ENCODE measurements at places on chromosomes 4 and X. TPM values are rescaled to one million over a fixed set of nuclear protein-coding genes. Genes with fewer than 3 reads are reported as not detected.
A peak's percentile ranks its signal among the peaks of the same experiment; 100 is the strongest.

GRCh38 chr4:152028131-152028530 is 267.3 kb upstream of the GATB start:
- DNase-seq, result no peak
- no peak overlapping the region for H3K27ac ChIP-seq
- H3K4me3 ChIP-seq, result no peak overlapping the region
- H3K4me1 ChIP-seq, result peaks cover 2% of the 10 kb centered on the region
- H3K36me3 ChIP-seq, result no peaks in the 10 kb centered on the region

The TBX22 gene
- not detected for total RNA-seq

DNA sequence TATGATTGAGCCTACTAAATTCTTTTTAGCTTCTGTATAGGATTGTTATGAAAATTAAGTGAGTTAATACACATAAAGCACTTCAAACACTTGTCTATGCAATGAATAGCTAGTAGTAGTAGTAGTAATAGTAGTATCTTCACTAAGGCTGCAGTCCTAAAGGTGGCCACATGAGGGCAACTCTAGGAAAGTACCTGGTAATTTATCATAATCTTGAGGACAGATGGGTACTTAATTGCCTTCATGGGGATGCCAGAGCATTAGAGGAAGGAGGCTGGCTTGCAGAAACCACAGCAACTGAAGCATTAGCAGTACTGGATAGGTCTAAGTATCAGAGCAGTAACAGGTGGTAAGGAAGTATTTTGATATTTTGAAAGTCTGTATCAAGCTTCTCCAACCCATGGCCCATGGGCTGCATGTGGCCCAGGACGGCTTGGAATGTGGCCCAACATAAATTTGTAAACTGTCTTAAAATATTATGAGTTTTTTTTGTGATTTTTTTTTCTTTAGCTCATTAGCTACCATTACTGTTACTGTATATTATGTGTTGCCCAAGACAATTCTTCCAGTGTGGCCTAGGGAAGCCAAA is 17.3 kb downstream of the NIPAL1 start:
- peak overlapping the region; percentile 29 for H3K27ac ChIP-seq
- no peak overlapping the region for H3K4me3 ChIP-seq
- peak; percentile 78 for DNase-seq
- H3K27me3 ChIP-seq, result no peaks in the 10 kb centered on the region
- peaks cover 46% of the 10 kb centered on the region for H3K4me1 ChIP-seq

The ALB gene
- total RNA-seq, result not detected

- no peaks in the 10 kb centered on the region for H3K36me3 ChIP-seq
- H3K27me3 ChIP-seq, result no peaks in the 10 kb centered on the region
- H3K4me3 ChIP-seq, result no peak overlapping the region
- no peak for DNase-seq
Measured at GRCh38 chrX:57134702-57135101, 2.5 kb downstream of the SPIN2A start.

The TMEM271 gene
- not detected for total RNA-seq

GRCh38 chr4:7201420-7202305 is 9.3 kb downstream of the SORCS2 start:
- H3K27me3 ChIP-seq, result peaks cover 23% of the 10 kb centered on the region
- H3K4me3 ChIP-seq, result no peak overlapping the region

The BEND2 gene
- total RNA-seq, result not detected

DNA sequence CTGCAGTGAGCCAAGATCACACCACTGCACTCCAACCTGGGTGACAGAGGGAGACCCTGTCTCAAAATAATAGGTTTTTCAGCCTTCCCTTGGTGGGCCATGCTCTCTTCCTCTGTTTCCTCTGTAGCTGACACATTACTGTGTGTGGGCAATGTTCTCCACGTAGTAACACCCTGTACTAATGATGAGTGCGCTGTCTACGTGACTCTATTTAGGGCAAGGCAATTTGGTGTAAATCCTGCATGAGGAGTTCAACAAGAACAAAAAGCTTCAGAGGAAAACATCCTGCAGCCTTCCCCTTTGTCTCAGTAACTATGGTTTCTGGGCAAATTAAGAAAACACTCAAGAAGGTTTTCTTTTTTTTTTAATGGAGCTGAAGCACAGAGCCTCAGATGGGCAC is 24.4 kb upstream of the JAKMIP1 start:
- no peak for DNase-seq
- H3K27ac ChIP-seq, result no peak overlapping the region
- H3K27me3 ChIP-seq, result peaks cover 38% of the 10 kb centered on the region
- H3K4me3 ChIP-seq, result no peak overlapping the region
- H3K36me3 ChIP-seq, result peaks cover 4% of the 10 kb centered on the region
- H3K4me1 ChIP-seq, result peaks cover 4% of the 10 kb centered on the region

DNA sequence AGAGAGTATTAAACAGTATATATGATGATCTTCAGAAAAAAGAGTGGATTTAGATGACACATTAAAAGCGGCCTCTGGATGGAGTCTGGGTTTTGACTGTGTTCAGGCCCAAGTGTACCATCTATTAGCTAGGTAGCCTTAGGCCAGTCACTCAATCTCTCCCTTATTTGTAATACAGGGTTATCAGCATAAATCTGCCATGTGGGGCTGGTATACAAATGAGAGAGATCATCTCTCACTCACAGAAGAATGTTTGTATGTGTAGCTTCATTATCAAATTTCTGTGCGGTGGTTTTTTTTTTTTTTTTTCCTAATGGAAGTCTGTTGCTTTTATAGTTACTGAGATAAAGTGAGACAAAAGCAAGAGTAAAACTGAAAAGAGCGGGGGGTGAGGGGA is 12.7 kb downstream of the SLC2A9 start:
- H3K27ac ChIP-seq, result no peak overlapping the region
- no peaks in the 10 kb centered on the region for H3K27me3 ChIP-seq
- peaks cover 20% of the 10 kb centered on the region for H3K4me1 ChIP-seq
- DNase-seq, result no peak

DNA sequence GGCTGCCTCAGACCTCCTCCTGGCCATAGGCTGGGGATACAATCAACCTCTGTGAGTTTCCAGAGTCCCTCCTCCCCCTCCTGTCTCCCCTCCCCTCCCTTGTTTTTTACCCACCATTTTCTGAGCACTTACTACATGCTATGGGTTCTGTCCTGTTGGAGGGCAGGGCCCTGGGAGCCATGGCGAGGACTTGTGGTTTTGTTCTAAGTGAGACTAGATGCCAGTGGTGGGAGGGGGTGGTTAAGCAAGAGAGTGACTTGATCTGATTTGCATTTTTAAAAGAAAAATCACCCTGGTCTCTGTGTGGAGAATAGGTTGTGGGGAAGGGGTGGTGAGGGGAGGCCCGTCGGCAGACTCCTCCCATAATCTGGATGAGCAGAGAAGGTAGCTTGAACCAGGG is 39.5 kb downstream of the EFNB1 start:
- H3K27me3 ChIP-seq, result no peaks in the 10 kb centered on the region
- H3K36me3 ChIP-seq, result no peaks in the 10 kb centered on the region
- no peak overlapping the region for H3K27ac ChIP-seq
- H3K4me1 ChIP-seq, result peaks cover 13% of the 10 kb centered on the region

The SSX4B gene
- total RNA-seq, result not detected

DNA sequence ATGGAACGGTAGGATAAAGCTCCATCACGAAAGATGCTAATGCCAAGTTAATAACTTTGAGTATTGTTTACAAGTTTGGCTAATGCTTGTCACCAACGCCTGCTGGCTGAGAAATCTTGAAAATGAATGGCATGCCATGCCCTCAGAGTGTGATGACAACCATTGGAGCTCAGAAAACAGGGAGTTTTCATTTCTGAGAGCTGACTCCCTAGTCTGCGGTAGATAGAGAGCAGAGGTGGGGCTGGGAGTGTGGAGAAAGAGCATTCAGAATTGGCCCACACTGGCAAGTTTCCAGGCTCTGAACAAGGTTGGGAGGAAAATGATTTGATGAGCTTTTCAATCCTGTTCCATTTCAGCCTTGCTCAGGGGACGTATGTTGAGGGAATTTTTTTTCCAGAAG is 183.9 kb downstream of the CPEB2 start:
- no peak overlapping the region for H3K4me3 ChIP-seq
- H3K36me3 ChIP-seq, result no peaks in the 10 kb centered on the region
- H3K27ac ChIP-seq, result no peak overlapping the region
- DNase-seq, result no peak
- H3K4me1 ChIP-seq, result peaks cover 20% of the 10 kb centered on the region

GRCh38 chr4:4693258-4693657 is 151.4 kb upstream of the STX18 start:
- peak; percentile 37 for DNase-seq
- H3K27me3 ChIP-seq, result no peaks in the 10 kb centered on the region
- H3K4me3 ChIP-seq, result no peak overlapping the region
- peaks cover 11% of the 10 kb centered on the region for H3K36me3 ChIP-seq

DNA sequence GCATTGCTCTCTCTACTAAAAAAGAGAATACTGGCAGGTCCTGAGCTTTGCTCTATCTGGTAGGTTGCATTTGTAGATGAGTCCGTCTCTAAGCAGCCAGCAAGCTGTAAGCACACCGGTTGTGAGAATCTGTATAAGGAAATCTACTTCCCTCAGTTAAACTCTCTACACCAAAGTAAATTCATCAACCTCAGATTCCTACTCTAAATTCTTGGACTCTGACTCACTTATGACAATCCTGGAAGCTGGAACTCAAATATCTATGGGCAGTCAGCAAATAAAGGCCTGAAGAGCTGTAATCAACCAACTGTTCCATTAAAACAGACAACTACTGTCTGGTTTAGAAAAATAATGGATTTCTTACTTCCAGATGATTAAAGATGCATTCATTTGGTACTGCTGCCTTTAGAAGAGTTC is 37.9 kb downstream of the FAT1 start:
- no peaks in the 10 kb centered on the region for H3K4me1 ChIP-seq
- no peak overlapping the region for H3K4me3 ChIP-seq
- H3K36me3 ChIP-seq, result no peaks in the 10 kb centered on the region
- no peaks in the 10 kb centered on the region for H3K27me3 ChIP-seq
- no peak for DNase-seq
- no peak overlapping the region for H3K27ac ChIP-seq

The IL3RA gene
- total RNA-seq, result 0.63 TPM

- no peak for DNase-seq
- no peak overlapping the region for H3K27ac ChIP-seq
- H3K36me3 ChIP-seq, result no peaks in the 10 kb centered on the region
- H3K4me1 ChIP-seq, result no peaks in the 10 kb centered on the region
Measured at GRCh38 chr4:120754590-120754989, 167.9 kb downstream of the PRDM5 start.

The POLN gene
- 2.3 TPM for total RNA-seq

The CFAP47 gene
- not detected for total RNA-seq

DNA sequence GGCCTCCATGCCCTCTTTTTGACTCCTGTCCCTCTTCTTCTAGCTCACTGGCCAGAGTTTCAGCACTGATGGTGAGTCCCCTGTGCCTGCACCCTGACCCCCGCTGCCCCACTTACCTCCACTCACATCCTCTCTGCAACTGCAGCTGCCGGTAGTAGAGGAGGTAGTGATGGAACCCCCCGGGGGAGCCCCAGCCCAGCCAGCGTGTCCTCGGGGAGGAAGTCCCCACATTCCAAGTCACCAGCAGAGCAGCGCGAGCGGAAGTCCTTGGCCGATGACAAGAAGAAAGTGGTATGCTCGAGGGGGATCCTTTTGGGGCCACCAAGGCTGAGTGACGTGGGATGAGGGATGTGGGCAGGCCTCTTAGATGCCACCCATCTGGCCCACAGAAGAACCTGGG is 5.8 kb downstream of the ARAF start:
- H3K4me3 ChIP-seq, result no peak overlapping the region
- DNase-seq, result no peak
- no peaks in the 10 kb centered on the region for H3K27me3 ChIP-seq

DNA sequence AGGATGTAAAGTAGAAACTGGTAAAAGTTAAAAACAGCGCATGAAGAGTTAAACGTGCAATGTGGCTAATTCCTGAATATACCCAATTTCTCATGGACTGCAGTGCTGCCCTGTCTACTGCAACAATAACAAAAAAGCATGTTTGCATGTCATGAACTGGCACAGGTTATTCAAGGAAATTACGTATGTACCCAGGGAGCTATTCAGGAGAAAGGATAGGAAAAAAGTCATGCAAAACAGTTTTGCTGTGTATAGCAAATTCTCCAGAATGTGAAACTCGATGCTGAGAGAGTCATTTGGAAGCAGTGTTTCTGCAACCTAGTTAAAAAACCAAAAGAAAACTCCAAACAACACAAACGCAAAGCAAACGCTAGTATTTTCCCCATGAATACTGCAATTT is 381.5 kb upstream of the PRKX start:
- no peak overlapping the region for H3K27ac ChIP-seq
- H3K36me3 ChIP-seq, result no peaks in the 10 kb centered on the region
- no peaks in the 10 kb centered on the region for H3K4me1 ChIP-seq
- no peaks in the 10 kb centered on the region for H3K27me3 ChIP-seq
- no peak for DNase-seq

- no peak overlapping the region for H3K4me3 ChIP-seq
- DNase-seq, result no peak
- H3K4me1 ChIP-seq, result peaks cover 20% of the 10 kb centered on the region
- no peak overlapping the region for H3K27ac ChIP-seq
- H3K36me3 ChIP-seq, result no peaks in the 10 kb centered on the region
Measured at GRCh38 chr4:77153006-77153405, 4.0 kb upstream of the CCNG2 start.

The PAGE5 gene
- total RNA-seq, result 0.49 TPM

The ZNF182 gene
- 8.0 TPM for total RNA-seq

DNA sequence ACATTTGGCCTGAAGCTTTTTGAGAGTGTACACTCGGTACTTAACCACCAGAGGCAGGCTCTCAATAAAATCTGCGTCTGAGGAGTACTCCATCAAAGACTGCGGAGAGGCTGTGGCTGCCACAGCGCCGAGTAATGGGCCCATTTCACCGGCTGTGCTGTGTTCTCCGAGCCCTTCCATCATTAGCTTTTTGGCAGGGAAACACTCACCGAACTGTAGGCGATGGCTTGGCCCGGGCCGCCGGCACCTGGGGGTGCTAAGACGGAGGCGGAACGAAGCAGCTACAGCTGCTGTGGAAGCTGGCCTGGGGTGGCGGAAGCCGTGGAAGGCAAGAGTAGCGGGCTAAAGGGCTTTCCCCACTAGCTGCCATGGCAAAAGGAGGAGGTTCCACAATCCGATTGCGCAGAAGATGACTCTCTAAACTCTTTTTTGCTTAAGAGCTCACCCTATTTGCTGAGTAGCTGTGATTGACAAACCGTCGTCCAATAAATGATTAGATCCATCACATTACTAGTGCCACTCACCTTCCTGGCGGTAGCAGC is 48.5 kb upstream of the PABPC1L2A start:
- no peaks in the 10 kb centered on the region for H3K36me3 ChIP-seq
- H3K27me3 ChIP-seq, result peaks cover 12% of the 10 kb centered on the region
- H3K27ac ChIP-seq, result no peak overlapping the region
- DNase-seq, result peak; percentile 12
- H3K4me3 ChIP-seq, result peak overlapping the region; percentile 39

The STS gene
- 0.50 TPM for total RNA-seq

GRCh38 chrX:136708348-136708747 is 60.4 kb downstream of the CD40LG start:
- H3K27me3 ChIP-seq, result no peaks in the 10 kb centered on the region
- peak overlapping the region; percentile 42 for H3K27ac ChIP-seq
- no peak overlapping the region for H3K4me3 ChIP-seq
- peaks cover 34% of the 10 kb centered on the region for H3K36me3 ChIP-seq
- DNase-seq, result no peak

Data from activated CD4-positive, alpha-beta T cell treated with anti-CD3 and anti-CD28 coated beads for 36 hours (primary cell).